ENCODE measurements at places on chromosomes 7 and 10.

DNA sequence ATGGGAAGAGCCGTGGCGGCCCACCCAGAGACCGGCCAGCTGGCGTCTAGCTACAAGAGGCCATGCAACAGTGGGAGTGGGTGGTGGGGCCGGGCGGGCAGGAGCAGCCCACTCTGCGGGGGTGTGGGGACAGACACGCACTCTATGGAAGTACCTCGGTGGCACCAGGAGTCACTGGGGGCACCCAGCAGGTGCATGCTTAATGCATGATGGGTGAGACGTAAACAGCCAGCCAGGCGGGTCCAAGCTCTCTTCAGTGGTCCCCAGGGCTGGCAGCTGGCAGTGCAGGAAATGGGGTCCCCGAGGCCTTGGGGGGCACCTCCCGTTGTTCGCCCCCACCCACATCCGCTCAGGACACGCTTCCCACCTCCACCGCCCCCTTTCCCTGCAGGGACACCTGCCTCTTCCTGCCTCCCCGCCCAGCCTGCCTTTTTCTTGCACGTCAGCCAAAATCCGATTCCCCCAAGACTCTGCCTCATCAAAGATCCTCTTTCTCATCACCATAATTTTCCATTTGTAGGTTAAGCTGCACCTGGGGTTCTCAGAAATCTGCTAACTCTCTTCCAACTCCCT is 22.6 kb upstream of the PSMG3 start:
- no peak for DNase-seq

DNA sequence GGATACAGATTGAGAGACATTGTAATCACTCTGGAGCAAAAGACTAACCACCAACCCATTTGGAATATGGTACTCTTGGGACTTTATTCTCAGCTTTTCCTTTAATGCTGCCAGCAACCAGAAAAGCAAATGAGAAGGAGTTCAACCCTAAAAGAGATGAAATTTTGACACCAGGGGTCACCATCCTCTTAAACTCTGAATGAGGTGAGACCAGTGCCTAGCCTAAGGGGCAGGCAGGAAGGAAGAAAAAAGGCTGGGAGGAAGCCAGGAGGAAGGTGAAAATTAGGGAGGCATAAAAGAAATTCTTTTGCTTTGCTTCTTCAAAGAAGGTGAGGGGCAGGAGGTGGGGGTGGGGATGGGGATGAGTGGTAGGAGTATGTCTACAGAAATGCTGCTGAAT is 135.8 kb downstream of the JAZF1 start:
- no peak for DNase-seq

- DNase-seq = no peak
Observed at GRCh38 chr7:40244226-40244625, 109.4 kb downstream of the SUGCT start.

DNA sequence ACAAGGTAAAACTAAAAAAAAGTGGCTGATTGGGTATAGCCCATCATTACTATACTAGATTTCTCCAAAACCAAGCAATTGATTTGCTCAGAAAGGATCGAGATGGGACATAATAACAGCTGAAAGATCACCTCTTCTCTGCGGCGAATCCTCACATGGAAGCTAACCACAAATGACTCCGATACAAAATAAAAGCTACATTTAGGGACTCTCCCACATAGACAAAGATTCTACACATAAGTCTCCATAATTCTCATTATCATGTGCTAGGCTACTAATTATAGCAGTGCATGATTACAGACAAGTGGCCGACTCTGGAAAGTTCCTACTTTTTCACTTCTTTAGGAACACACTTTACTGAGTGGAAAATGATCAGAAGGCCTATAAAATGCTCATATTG is 116.9 kb downstream of the RSU1 start:
- no peak for DNase-seq

- no peak for DNase-seq
Observed at GRCh38 chr10:70931168-70931815, 42.9 kb upstream of the PCBD1 start.

GRCh38 chr10:93054486-93054885 is 6.1 kb upstream of the CYP26C1 start:
- no peak for DNase-seq

GRCh38 chr10:116211682-116212081 is 61.3 kb downstream of the GFRA1 start:
- no peak for DNase-seq

GRCh38 chr7:7522421-7522820 is 13.3 kb downstream of the COL28A1 start:
- DNase-seq = no peak

- no peak for DNase-seq
Observed at GRCh38 chr7:102836191-102836919, 76.4 kb upstream of the LRRC17 start.

- DNase-seq = no peak
Observed at GRCh38 chr10:71714031-71714410, 5.6 kb downstream of the C10orf105 start.

DNA sequence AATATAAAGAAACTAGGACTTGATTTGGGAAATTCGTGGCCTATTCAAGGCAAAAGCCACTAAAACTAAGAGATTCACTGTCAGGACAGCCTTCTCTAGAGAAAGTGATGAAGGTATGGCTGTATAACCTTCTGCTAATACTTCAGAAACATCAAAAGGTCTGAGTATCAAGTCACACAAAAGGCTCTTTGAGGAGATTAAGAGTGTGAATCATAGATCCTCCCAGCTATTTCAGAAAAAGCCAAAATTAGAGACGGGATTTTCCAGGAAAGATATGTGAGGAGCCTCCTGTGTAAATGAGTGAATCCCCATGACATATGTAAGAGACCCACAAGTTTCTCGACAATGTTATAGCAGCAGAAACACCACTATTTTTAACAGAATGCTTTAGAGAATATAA is 56.2 kb downstream of the UBE3C start:
- DNase-seq = no peak

- DNase-seq = no peak
Observed at GRCh38 chr10:101111547-101111946, 19.6 kb upstream of the TLX1 start.

GRCh38 chr7:123727071-123727837 is 21.5 kb downstream of the WASL start:
- DNase-seq = no peak

DNA sequence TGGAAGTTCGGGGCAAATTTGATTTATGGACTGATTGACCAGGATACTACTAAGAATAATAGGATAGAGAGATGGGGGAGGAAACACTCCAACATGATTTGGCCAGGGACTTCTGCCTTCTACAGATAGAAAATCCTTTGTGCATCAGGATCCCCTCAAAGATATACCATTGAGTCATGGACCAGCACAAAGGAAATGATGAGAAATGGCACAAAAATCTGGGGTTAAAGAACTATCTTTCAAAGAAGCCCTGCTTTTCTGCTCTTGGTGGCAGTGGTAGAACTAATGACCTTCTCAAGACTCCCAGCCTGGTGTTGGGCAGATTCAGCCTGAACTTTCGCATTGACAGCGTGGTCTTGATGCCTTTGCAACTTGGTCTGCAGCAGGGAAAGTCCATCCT is 27.6 kb upstream of the LAMB1 start:
- no peak for DNase-seq

DNA sequence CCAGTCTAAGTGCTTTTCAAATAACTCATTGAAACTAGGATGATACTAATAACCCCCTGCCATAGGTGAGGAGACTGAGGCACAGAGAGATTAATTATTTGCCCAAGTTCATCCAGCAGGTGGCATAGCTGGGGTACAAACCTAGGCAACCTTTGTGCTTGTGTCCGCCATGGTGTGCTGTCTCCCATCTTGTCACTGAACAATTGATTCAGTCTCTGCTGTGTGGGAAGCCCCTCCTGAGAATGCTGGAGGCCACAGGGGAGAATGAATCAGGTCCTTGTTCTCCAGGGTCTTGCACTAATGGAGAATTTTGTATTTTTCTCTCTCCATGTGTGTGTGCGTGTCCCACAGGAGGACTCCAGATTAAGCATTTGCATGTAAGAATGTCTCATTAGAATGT is 15.8 kb upstream of the TMEM236 start:
- DNase-seq = no peak

DNA sequence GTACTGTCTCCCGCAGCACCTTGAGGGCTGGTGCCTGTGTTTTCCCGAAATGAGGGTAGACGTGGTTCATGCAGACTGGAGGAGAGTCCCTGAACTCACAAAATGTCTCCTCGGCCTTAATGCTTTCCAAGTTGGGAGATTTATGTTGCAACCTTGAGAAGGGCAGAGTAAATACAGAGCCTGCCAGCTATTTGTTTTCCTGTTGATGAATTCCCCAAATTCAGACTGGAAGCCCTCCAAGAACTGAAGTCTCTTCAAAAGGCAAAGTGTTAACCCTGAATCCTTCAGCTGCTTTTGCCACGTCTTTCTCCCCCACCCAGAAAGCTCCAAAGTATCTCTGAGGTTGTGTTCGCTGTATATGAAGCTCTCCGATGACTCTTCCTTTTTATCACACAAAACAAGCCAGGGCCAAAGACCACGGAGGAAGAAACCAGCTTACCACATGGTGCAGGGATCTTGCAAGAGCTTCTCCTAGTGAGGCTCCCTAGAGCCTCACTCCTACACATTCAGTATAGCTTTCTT is 254.7 kb upstream of the NFE2L3 start:
- DNase-seq = no peak

- DNase-seq = no peak
Observed at GRCh38 chr10:80596391-80597257, 58.9 kb downstream of the SH2D4B start.

GRCh38 chr10:113426181-113426877 is 126.5 kb upstream of the HABP2 start:
- no peak for DNase-seq

- no peak for DNase-seq
Observed at GRCh38 chr10:130434446-130435385, 298.5 kb downstream of the GLRX3 start.
